ENCODE measurements at places on chromosomes 11 and 22. TPM values are rescaled to one million over a fixed set of nuclear protein-coding genes. Genes with fewer than 3 reads are reported as not detected.

Gene KRTAP5-10
- polyA plus RNA-seq: not detected

Gene BTBD18
- polyA plus RNA-seq: not detected

Gene TYMP
- 75.1 TPM for polyA plus RNA-seq

Gene DEUP1
- not detected for polyA plus RNA-seq

Gene NLRP14
- not detected for polyA plus RNA-seq

Gene MOV10L1
- polyA plus RNA-seq: 0.31 TPM

Gene RAB39A
- polyA plus RNA-seq: 0.45 TPM

Gene SCARF2
- polyA plus RNA-seq: 9.5 TPM

Gene C22orf42
- polyA plus RNA-seq: not detected

Gene OR52I2
- not detected for polyA plus RNA-seq

Gene ZNF280A
- not detected for polyA plus RNA-seq

Gene IGLL1
- not detected for polyA plus RNA-seq

Gene TSPAN18
- polyA plus RNA-seq: 14.4 TPM

Gene RHOD
- polyA plus RNA-seq: 16.0 TPM

Gene MYRF
- polyA plus RNA-seq: 7.5 TPM

Gene SPTBN2
- 1.5 TPM for polyA plus RNA-seq

Gene TMEM223
- 16.2 TPM for polyA plus RNA-seq

Gene CPT1B
- polyA plus RNA-seq: 13.5 TPM

Gene SMTNL1
- polyA plus RNA-seq: not detected

Data from adipose tissue (tissue), 3 donors.